CD4-positive, alpha-beta T cell treated with Interleukin-4 for 1 hour (primary cell): ENCODE measurements at places on chromosomes 16 and 17.
A peak's percentile ranks its signal among the peaks of the same experiment; 100 is the strongest.

- no peak for DNase-seq
Measured at GRCh38 chr17:2816688-2817087, 20.4 kb downstream of the RAP1GAP2 start.

DNA sequence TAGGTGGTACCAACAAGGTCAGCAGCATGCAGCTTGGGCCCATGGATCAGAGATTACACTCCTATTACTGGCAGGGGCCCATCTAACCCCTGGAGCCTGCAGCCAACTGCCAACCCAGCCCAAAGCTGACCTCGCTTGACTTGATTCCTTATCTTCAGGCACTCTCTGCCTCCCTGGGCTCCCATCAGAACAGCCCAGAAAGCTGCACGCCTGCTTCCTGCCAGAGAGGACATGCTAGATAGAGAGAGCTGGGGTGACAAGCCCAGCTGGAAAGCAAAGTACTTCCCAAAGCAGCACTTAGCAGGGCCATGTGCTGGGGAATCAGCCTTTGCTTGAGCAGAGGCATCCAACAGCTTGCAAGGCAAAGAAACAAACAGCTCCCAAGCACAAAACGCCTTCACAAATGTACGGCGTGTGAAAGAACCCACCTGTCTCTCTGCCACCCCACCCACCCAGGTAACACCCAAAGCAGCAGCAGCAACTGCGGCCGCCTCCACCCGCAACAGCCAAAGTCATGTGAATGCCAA lies 74.2 kb upstream of the NLK start:
- DNase-seq, result no peak

DNA sequence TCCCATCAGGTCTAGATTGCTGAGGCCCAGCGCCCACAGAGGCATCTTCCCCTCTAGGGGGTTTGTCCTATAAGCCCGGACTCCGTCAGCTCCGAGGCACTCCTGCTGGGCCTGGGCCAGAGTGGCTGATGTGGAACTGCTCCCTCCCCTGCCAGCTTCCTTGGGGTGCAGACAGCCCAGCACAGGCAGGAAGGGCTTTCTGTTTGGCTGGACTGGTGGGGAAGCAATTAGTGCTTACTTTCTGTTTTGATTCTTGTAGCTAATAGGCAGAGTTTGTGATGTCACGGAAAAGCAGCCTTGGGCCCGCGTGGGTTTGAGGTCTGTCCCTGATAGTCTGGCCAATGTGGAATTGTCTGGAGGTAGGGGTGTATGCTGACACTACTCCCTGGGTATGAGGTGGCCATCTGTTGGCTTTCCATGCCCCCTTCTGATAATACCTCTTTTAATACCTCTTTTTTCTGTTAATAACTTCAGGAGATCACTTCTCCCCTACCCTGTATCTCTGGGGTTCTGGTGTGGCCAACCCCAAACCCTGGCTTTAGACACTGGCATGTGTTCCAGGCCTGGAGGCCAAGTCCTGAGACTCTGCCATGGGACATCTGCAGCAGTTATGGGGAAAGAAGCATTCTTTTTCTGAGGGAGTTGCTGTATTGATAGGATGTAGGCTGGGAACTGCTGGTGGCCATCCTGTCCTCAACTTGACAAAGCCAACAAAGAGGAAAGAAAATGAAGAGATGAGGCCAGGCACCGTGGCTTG lies 190.9 kb downstream of the RAB11FIP4 start:
- peak; percentile 14 for DNase-seq

GRCh38 chr17:75084039-75084660 lies 3.6 kb upstream of the SLC16A5 start:
- DNase-seq, result no peak

DNA sequence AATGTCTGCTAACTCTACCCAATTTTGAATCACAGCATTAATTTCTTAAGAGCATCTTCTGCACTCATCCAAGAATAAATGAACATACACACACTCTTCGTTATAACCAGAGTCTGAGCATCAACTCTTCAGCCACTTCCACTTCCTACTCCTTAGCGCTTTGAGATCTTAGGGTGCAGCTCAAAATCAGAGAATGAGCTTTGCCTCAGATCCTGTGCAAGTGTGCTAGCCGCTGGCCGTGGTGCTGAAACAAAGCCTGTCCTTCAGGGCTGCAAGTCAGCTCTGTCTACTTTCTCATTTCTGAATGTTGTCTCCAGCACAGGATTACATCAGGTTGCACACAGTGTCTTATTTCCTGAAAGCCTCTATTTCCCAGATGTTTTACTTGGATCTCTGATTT lies 165.4 kb downstream of the AIPL1 start:
- no peak for DNase-seq

GRCh38 chr16:30953511-30954124 lies 3.9 kb upstream of the SETD1A start:
- peak; percentile 71 for DNase-seq
